NCI-H524 (cell line): ENCODE measurements at places on chromosomes 6 and 20.

DNA sequence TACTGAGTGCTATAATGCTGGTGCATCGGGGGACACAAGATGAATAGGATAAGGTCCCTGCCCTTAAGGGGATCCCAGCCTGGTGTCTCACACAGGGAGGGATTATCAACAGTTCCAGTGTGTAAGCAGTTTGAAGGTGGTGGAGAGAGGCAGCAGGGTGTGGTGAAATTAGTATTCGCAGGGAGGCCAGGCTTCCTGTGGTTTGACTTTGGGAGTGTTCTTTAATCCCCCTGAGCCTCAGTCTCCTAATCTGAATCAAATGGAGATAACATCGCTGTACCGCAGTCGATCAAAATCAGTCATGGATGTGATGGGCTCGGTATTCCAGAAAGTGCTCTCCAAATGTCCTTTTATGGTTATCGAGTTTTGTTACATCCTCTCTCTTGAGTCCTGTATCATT, 288.1 kb upstream of the SUPT3H start:
- no peak for DNase-seq

DNA sequence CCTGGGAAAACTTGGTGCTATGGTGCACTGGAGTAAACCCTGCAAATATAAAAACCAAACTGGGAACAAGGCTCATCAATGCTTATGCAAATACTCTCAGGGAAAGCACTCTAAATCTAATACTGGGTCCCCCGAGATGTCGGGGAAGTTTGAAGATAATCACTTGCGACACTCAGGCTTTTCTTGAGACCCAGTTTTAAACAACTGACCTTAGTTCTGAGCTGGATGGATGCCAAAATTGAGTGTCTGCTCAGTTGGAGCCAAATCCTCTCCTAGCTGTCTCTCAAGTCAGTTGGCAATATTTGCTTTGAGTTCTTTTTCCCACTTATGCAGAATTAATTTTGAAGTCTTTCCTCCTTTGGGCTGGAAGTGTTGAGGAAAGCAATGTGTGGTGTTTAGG, 75.5 kb upstream of the CD2AP start:
- DNase-seq = no peak

DNA sequence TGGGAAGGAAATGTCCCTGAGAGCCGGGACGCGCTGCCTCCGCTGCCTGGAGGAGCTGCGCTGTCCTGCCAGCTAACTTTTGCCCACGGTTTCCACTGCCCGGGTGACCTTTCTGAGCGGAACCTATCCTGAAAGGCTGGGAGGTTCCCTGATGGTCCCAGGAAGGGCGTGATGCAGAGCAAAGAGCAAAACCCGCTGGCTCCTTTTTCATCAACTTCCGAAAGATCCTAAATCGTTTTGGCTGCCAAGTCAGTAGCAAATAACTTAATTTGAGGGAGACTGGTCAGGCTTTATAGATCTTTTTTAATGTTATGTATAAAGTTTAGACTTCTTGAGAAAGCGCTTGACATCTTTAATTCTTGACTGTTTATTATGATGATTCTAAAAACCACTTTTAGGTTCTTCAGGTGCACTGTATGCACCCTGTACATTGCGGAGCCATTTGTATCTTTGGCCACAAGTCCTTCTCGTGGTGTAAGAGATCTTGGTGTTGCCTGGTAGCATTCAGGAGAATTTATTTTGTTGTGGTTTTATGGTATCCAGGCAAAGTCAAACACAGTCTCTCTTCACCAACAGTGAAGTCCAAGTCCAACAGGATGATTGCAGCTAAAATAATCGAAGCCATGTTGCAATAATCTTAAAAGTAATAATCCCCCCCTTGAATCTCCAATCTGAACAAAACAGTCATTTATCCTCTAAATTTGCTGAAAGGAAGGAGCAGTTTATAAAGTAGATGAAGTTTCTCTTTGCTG, at the start of gene SYNE1:
Gene SYNE1, minus strand, starts transcription at position 67 of the 752 bp plus-strand sequence. CDS start 9,031 bp downstream, outside the sequence.
- no peak for DNase-seq

DNA sequence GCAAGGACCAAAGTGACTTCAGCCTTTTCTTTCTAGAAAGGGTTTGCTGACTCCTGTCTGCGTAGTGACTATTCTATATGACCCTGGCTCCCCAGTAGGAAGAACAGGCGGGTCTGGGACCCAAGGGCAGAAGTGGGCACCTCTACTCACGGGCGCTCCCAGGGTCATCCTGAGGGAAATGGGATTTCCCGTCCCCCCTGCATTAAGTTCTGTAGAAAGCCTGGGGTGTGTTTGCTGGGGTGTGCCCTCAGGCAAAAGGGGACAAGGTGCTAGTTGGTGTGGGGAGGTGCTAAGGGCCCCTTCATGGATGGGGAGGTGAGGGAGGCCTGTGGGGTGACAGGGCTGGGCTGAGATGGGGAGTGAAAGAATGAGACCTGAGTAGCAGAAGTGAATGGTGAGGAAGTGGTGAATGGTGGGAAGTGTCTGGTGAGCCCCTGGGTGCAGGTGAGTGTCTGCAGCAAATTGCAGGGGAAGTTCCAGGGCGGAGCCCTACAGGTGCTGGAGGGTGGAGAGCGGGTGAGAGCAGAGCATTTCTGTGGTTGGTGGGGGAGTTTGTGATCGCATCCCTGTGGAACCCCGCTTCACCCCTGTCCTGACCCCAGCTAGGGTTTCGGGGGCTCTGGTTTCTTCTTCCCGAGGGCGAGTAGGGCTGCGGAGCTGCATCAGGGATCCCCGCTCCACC, 21.1 kb downstream of the RAET1L start:
- no peak for DNase-seq

DNA sequence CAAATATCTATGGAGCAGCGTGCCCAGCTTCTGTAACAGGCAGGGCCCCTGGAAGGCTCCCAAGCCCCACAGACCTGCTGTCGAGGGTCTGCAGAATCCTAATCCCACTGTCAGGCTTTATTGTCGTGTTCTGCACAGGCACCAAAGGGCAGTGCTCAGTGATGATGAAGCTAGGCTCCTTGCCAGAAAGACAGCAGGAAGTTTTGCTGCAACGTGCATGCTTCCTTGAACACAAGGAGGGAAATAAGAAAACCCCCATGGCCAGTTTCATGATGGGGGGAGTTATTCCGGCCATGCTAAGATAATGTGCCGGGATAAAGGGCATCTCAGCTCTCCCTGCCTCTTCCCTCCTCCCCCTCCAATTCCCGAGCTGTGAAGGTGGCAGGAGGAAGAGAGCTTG, 109.4 kb upstream of the KCNG1 start:
- DNase-seq = peak; percentile 65

DNA sequence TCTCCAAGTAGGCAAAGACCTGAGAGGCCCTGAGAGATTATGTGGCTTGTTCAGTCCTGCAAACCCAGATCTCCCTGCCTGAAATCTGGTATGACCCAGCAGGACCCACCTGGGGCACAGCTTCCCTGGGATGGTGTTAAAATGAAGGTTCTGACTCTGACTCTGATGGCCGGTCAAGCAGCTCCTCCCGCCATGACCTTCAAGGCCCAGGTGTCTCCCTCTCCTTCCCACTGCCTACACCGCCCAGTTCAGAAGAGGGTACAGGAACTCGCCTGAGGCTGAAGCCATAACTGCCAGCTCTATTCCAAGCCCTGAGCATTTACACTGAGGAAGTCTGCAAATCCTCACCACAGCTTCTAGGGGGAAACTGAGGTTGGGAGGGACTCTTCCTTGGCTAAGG, 5.9 kb upstream of the CST7 start:
- no peak for DNase-seq

DNA sequence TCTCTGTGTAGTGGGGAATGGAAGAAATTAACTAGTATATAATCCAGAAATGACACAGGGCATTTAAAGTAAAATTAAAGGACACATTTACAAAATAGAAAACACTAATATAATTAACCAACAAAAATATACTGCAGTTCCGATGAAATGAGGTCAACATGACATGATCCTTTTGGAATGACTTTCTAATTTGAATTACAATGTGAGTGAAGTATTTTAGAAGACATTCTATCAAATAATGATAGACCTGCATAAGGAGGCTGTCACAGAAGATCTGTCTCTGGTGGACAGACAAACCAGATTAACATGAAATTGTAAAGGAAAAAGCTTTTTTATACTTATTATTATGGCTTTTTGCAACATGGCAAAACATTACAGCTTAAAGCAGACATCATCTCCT, 100.6 kb upstream of the FAM184A start:
- DNase-seq = no peak

DNA sequence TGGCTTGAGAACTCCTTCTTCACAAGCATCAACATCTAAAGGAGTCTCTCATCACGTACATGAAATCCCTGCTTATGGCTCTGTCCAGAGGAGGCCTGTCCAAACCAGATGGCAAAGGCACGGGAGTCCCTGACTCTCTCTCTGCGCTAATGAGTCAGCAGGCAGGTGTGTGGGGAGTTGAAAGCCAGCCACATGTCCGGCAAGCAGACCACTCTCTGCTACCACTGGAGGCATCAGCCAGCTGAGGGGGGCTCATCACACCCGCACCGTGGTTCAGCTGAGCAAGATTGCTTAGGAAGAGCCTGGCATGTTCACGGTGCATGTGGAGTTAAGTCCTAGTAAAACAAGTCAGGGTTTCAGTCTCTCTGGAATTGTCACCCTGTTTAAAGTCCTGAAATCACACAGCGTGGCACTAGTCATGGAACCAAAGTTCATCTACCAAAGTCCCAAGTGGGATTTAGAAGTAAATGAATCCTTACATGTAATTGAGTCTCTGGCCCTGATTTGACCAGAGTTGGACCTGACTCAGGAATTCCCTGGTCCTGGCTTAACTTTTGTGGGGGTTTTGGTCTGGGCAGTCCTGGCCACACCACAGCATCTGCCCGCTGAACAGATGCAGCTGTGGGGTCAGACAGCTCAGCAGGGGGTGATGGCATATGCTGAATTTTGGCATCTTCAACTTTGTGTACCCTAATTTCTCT, 155.2 kb upstream of the RIN2 start:
- peak; percentile 81 for DNase-seq

- DNase-seq = no peak
These were observed 262.4 kb upstream of the SUPT3H start for GRCh38 chr6:45640081-45640491.
